Stimulated activated CD4-positive, alpha-beta T cell treated with anti-CD3 and anti-CD28 coated beads, Interleukin-15, amount 100 ng/mL, for 1 hour (primary cell): ENCODE measurements at places on chromosomes 3 and 15.

DNA sequence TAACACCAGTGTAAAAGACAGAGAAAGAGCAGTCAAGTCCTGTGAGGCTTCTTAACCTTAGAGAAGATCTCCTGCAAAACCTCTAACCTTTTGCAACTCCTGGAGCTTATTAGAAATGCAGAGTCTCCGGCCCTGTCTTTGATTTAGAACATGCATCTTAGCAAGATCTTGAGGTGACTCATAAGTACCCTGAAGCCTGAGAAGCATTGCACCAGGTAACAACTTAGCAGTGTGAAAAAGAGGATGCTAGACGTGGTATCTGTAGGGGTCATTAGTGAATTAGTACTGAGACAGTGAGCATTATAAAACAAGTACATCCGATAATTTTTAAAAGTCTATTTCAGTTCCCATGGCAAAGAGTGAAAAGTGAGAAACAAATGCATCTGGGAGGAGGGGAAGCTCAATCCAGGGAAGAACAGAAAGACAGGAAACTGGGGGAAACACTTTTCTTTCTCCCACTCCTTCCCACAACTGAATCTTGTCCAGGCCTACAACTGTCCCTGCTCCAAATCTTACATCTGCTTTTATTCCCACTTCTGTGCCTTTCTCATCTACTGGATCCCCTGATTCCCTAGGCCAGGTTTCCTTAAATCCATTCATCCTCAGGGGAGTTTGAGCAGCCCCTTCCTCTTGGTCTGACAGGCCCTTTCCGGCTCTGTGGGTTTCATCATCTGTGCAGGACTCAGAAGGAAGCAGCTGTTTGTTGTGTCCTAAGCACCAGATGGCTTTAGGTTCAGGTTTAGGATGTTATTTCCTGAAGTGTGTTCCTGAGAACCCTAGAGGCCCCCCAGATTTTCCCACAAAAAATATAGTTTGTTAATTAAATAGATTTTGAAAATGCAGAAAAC is 128.1 kb upstream of the IL12A start:
- DNase-seq, result no peak

GRCh38 chr3:52308308-52308707 is 7.8 kb upstream of the DNAH1 start:
- no peak for DNase-seq

- no peak for DNase-seq
Observed at GRCh38 chr15:72183781-72184164, 13.8 kb downstream of the GRAMD2A start.

DNA sequence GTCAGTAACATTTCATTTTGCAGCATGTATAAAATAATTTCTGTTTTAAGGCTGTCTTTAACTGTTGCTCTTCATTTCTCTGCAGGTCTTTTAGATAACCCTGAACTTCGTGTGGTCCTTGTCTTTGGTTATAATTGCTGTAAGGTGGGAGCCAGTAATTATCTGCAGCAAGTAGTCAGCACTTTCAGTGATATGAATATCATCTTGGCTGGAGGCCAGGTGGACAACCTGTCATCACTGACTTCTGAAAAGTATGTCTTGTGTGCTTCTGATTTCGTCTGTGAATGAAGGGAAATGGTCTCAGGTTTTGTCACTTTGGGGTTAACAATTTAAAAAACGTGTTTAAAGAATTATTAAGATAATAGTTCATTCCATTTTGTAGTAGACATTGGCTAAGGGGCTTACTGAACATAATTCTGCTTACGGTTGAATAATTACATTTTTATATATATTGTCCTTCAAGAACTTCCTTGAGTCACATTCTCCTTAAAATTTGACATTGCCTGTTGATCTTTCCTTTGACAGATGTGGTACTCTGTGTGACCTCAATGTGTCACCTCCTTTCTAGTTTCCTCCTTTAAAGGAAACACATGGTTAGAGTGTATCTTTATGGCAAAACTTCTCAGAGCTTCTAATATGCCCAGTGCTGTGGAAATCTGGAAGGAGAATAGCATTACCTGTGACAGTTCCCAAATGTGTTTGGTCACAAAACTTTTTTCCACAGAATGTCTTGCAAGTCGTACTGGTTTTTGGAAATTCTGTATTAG is 26.3 kb downstream of the FBXO22 start:
- no peak for DNase-seq

DNA sequence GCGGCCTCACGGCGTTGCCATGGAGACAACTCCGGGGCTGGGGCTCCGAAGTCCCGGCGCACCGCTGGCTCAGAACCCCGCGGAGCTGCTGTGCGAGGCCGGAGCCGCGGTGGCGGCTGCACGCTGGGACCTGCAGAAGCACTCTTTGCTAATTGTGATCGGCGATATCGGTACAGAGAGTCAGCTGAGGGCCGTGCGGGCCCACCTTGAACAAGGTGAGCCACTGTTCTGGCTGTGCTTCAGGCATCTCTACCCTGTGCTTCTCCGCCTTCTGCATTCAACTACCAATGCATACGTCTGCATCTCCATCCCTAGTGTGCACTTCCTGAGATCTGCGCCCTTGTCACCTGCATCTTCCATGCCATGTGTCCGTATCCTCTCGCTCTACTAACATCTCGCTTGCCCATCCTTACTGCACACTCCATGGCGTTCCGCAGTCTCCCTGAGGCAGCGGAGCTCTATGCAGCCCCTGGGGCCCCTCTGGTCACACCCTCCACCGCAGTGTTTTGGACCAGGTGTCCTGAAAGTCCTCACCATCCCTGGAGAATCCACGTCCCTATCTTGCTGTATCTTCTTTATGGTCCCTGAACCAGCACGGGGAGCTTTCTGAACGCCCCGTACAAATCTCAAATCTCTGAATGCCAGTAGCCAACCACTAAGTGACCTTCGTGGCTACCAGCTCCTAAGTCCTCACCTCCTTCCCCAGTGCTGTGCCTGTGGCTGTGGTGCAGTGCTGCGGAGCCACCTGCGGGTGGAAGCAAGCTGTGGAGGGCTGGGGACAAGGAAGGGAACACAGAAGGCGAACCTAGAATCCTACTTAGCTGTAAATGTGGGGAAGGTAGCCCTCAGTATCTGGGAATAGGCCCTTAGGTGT is 6.2 kb upstream of the MAP1A start:
- no peak for DNase-seq

- no peak for DNase-seq
Observed at GRCh38 chr15:38486936-38487335, 33.0 kb downstream of the FAM98B start.

GRCh38 chr3:30553641-30554316 is 52.6 kb upstream of the TGFBR2 start:
- no peak for DNase-seq

DNA sequence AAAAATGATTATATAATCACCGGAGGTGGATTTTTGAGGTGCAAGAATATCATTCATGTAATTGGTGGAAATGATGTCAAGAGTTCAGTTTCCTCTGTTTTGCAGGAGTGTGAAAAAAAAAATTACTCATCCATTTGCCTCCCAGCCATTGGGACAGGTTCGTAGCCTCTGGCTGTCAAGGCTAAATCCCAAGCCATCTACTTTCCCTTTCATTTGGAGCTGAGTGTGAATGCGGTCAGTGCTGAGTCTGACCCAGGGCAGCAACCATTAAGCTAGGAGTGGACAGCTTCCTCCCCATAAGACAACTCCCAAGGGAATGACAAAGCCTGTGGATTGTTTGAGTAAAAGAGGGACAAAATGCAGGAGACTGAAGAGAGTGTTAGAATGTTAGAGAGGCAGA is 33.6 kb downstream of the PARP14 start:
- DNase-seq, result no peak

GRCh38 chr3:151969026-151969642 is 95.7 kb downstream of the SUCNR1 start:
- DNase-seq, result no peak

- no peak for DNase-seq
Observed at GRCh38 chr3:115623044-115623868, at the start of gene GAP43. GAP43 (plus strand) TSS chr3:115623510; CDS start chr3:115623690, 180 bp downstream.

DNA sequence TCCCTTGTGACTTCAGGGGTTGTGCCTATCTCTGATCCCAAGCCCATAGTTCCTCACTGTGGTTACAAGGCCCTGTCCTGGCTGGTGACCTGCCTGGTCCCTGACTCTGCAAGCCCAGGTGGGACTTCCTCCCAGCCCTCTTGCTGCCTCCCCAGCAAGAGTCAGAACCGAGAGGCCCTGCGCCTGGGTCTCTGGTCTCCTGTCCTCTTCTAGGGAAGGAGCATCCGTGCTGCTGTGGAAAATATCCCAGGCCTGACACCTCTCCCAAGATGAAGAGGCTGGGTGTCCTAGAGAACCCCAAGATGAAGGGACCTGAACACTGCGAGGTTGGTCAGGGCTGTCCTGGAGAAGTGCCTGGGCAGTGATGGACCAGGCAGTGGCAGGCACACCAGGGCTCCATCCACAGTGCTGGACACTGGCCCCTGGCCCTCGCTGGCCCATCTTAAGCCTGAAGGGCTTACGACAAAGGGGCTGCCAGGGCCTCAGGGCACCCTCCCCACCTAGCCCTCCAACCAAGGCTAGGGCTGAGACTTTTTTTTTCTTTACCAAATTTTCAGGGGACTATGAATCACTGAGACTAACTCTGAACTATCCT is 32.7 kb downstream of the PTH1R start:
- DNase-seq, result no peak

GRCh38 chr15:68420186-68420684 is 11.7 kb downstream of the ITGA11 start:
- DNase-seq, result no peak

DNA sequence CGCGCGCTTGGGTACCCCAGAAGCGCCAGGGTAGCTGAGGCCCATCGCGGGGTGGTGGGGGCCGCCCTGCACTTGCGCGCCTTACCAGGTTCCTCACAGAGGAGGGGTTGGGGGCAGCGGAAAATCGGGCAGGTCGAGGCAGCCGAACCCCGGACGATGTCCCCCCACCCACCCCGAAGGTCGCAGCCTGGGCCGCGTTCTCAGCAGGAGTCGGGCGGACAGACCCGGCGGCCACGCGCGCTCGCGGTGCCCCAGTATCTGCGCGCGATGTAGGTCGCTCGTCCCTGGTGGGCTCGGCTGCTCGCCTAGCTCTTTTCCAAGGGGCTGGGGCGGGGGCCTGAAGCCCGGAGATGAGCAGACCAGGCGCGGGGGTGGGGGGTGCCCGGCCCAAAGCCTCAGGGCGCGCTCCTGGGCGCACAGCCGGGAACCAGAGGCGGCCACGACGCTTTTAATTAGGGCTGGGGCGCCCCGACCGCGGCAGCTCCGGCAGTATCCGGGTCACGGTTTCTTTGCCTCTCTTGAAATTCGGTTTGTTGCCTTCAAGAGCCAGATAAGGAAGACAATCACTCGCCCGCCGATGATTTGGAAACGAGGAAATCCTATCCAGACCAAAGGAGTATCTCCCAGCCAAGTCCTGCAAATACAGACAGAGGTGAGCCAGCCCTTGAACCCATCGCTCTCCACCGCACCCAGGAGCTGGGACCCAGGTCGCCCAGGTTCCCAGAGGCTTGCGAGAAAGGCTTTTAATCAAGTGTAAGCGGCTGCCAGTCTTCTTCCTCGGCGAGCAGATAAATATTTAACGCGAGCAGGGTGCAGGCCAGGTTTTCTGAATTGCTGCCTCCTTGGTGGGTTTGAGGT is 4.6 kb downstream of the SKOR1 start:
- DNase-seq, result no peak

DNA sequence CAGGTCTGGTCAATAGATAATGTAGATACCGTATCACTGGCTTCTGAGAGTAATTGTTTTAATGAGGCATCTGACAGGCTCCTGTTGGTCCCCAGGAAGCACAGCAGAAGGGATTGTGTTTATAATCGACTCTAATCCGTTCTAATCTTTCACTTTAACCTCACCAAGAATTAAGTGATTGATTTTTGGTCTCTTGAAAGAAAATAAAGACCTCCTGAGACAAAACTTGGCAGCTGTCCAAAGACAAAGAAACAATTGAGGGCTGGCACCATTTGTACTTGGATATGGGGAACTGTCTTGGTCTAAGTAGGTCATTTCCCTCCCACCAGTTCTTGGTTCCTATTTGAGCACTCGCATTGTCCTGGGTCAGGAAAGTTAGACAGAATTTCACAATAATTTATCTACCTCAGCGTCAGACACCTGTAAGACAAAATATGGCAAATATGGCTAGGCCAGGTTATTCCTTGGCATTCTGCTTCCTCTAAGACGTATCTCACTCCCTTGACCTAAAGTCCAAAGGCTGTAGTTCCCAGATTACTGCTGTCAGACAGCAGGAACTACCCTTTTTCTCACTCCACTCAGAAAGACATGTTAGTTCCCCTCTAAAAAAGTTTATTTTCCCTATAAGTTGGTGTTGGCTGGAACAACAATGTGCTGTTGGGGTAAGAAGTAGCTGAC is 22.7 kb upstream of the CD96 start:
- no peak for DNase-seq

GRCh38 chr3:177026505-177027277 is 170.6 kb downstream of the TBL1XR1 start:
- DNase-seq, result no peak

DNA sequence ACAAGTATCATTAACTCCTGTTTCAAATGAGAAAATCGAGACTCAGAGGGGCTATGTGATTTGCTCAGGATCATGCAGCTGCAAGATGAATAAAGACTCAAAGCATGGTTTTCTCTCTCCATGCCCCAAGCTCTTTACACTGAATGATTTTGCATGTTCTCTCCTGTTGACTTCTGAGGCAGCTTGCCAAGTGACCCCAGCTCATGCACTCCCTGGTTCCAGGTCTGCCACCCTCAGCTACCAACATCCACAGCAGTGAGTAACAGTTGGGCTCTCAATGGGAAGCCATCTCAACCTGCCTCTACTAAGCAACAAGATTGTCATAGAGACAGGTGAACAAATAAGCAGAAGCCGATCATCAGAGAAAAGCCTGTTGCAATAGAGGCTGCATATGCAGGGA is 116.9 kb upstream of the GADL1 start:
- DNase-seq, result no peak

- DNase-seq, result no peak
Observed at GRCh38 chr3:132573797-132574211, 23.3 kb upstream of the ACKR4 start.

- no peak for DNase-seq
Observed at GRCh38 chr3:195790901-195791300, 20.8 kb downstream of the MUC4 start.

DNA sequence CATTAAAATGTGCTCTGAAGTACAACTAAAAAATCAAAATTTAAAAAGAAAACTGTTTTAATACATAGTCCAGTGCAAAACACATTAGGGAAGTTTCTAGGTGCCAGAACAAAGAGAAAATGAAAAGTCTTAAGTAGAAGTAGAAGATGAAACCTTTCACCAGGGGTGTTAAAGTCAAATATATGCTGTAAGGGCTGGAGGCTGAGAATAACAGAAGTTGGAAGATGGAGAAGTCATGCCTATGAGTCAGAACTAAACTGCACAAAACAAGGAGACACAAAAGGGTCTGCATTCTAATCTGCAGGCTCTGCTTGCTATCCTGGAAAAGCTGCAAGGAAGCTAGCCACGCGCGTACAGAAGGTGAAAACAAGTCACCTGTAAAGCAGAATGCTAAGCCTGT is 48.7 kb upstream of the CPB1 start:
- no peak for DNase-seq

DNA sequence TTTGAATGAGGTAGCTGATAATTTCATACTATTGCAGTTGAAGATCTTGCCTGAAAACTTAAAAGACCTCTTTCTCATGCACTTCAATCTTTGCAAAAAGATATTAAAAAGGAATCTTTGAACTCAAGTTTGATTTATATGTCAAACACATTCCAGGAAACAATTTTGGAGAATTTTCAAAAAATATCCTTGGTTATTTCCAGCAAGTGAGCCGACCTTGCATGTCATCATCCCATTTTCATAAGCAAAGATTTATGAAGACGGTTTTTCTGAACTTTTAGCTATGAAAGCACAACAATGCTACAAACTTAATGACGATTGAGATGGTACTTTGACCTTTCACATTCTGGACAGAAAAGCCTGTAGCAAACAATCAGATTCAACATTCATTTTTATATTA is 95.6 kb downstream of the RFX7 start:
- no peak for DNase-seq

- DNase-seq, result no peak
Observed at GRCh38 chr3:129794311-129795185, 99.0 kb downstream of the TMCC1 start.
